Kidney glomerular epithelial cell (primary cell): ENCODE measurements at places on chromosomes 3 and 15.

- no peak for DNase-seq
Measured at GRCh38 chr15:66675446-66675845, 26.6 kb upstream of the SMAD6 start.

DNA sequence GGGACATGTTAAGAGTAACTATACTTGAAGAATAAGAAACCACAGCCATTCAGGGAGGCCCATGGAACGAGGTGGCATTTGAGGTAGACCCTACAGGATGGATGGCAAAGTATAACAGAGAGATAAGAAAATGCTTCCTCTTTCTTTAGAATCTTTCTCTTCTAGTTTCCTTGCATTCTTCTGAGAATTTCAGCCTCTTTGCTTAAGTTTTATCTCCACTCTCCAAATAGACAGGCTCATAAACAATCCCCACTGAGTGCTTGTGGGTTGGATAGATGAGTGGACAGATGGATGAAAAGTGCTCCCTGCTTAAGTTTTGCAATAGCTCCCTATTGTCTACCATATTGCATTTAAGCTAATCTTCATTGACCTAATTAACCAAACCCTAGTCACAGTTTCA, 103.7 kb downstream of the MEX3B start:
- no peak for DNase-seq

GRCh38 chr15:75727031-75727531, 14.4 kb upstream of the CSPG4 start:
- DNase-seq, result no peak

DNA sequence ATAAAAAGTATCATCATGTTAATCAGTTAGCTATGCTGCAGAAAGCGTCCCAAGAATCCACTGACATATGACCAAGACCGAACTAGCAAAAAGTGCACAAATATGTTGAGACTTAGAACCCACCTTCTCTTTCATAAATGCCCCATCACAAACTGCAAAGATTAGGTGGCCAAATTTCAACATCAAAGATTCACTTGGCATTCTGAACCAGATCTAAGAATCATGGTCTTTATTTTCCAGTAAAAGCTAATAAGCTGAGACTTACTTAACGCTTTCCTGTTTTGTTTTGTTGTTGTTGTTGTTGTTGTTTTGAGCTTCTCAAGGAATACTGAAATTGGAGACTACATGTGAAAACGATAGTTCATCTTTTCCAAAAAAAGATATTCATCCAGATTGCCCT, 62.4 kb downstream of the ZBTB20 start:
- DNase-seq, result no peak

DNA sequence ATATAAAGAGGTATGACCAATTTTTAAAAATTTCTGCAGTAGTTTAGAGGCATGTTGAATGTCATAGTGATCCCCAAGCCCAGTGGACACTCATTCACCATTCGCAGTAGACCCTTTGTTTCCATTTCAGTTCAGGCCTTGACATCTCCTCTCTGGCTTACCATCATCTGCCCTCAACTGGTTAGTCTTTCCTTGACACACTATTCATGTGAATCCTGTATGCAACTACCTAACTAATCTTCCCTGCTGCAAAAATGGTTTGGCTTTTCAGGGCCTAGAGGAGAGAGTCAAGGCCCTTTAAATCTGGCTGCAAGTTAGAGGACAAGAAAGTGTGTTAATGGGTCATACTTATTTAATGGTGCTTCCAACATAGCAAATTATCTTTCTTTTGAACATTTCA, 10.9 kb downstream of the APH1B start:
- DNase-seq, result no peak

DNA sequence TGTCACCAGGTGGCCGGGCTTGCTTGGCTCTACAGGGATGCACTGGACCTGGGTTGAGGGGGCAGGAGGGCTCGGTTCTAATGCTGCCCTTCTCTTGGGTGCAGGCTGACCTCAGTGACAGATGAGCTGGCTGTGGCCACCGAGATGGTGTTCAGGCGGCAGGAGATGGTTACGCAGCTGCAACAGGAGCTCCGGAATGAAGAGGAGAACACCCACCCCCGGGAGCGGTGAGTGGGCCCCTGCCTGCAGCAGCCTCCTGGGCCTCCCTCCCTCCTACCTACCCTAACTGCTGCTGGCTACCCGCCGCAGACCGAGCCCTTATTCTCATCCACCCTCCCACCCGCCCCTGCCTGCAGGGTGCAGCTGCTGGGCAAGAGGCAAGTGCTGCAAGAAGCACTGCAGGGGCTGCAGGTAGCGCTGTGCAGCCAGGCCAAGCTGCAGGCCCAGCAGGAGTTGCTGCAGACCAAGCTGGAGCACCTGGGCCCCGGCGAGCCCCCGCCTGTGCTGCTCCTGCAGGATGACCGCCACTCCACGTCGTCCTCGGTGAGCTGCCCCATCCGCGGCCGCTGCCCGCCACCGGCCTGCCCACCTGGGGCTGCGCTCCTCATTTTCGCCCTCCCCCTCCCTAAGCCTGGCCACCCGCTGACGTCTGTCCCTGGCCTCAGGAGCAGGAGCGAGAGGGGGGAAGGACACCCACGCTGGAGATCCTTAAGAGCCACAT, 5.6 kb downstream of the FES start:
- no peak for DNase-seq

- no peak for DNase-seq
Measured at GRCh38 chr3:115194476-115194875, 47.4 kb upstream of the ZBTB20 start.
